ENCODE measurements at places on chromosomes 4 and X.

DNA sequence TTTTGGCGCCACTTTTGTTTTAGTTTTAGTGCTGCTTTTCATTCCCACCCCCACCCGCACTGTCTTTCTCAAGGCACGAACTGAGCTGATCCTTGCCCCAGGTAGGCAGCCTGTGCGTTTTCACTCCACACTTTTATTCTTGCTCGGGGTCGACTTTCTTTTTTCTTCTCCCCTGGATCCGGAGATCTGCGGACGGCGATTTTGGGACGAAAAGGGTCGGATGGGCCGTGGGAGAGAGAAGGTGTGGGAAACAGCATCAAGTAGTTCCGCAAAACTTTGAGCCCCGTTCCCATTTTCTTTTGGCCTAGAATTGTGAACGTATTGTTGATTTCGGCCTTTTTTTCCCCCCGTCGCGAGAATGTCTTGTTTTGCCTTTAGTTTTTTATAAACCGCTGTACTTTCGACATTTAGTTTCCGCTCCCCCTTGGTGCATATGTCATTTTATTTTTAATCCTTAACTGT is 531 bp downstream of the STAG2 start:
- DNase-seq, result no peak

GRCh38 chrX:19563327-19563726 is 48.0 kb upstream of the MAP3K15 start:
- DNase-seq, result no peak

- no peak for DNase-seq
Observed at GRCh38 chr4:124631760-124632159, 80.8 kb downstream of the ANKRD50 start.

- DNase-seq, result no peak
Observed at GRCh38 chr4:3263053-3263875, 14.3 kb downstream of the MSANTD1 start.

DNA sequence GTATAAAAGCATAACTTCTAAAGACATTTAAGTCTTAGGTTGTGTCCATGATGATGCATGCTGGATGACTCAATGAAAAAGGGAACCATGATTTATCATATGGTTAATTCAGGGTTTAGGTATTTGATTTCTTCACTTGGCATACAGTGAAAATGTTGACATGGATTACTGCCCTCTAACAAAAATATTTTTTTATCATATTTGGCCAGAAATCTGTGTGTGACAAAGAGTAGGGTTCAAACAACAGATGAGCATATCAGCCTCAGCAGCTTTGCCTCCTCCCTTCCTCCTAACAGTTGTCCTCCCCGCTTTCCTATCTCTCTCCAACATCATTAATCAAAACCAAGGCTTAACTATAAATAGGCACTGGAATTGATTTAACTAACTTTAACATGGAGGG is 46.3 kb downstream of the ARHGAP6 start:
- no peak for DNase-seq

GRCh38 chrX:115021121-115021520 is 3.7 kb upstream of the IL13RA2 start:
- no peak for DNase-seq

DNA sequence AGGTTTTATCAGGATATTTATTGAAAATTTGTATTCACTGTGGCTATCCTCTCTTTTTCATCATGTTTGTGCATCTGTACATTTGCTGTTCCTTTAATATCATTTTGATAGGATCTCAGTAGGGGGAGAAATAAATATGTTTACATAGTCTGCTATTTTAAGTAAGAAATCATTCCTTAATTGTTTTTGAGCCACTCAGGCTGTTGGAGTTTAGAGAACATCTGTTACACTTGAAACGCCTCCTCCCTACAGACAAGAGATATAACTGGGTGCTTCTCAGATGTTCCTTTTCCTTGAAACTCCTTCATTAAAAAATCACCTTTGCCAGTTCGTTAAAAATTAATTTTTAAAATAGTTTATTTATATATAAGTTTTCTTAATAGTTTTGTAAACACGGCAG is 59.4 kb downstream of the QRFPR start:
- DNase-seq, result no peak

DNA sequence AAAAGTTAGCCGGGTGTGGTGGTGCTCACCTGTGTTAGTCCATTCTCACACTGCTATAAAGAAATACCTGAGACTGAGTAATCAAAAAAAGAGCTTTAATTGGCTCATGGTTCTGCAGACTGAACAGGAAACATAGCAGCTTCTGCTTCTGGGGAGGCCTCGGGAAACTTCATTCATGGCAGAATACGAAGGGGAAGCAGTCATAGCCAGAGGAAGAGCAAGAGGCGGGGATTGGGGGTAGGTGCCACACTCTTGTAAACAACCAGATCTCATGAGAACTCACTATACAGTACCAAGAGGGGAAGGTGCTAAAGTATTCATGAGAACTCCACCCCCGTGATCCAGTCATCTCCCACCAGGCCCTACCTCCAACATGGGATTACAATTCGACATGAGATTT is 64.1 kb downstream of the BEND4 start:
- DNase-seq, result no peak

DNA sequence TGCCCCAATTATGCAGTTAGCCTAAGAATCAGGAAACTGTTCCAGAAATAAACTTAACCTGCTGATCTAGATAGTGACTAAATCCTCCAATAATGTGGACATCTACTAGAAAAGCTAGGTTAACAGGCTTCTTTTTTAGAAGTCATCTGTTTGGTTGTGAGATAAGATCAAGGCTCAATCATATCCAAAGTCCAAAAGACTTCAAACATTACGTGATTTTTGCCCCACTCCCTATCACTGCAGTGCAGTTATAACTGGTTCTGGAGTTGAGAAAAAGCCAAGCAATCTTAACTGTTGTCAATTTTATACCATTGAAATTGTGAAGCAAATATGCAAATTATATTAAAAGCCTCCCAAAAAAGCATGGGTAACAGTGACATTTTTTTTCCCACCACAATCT is 781.4 kb downstream of the KLHL13 start:
- DNase-seq, result no peak

- no peak for DNase-seq
Observed at GRCh38 chr4:54945838-54946237, 179.6 kb downstream of the KDR start.

DNA sequence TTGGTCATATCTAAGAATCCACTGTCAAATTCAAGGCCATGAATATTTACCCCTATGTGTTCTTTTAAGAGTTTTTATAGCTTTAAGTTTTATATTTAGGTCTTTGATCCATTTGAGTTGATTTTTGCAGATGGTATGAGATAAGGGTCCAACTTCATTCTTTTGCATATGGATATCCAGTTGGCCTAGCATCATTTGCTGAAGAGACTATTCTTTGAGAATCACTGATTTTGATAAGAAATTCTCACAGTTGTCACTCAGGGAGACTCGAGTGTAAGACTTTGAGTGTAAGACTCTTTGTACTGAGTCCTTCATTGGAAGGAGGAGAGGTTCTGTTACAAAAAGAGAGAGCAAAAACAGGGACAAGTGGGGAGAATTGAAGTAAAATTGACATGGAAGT is 74.8 kb downstream of the CBLL2 start:
- DNase-seq, result no peak

- DNase-seq, result no peak
Observed at GRCh38 chrX:149487292-149487691, 17.8 kb downstream of the IDS start.
